Gastroesophageal sphincter (tissue), 4 donors: ENCODE measurements at places on chromosomes 16 and 17. TPM values are rescaled to one million over a fixed set of nuclear protein-coding genes. Genes with fewer than 3 reads are reported as not detected.

DNA sequence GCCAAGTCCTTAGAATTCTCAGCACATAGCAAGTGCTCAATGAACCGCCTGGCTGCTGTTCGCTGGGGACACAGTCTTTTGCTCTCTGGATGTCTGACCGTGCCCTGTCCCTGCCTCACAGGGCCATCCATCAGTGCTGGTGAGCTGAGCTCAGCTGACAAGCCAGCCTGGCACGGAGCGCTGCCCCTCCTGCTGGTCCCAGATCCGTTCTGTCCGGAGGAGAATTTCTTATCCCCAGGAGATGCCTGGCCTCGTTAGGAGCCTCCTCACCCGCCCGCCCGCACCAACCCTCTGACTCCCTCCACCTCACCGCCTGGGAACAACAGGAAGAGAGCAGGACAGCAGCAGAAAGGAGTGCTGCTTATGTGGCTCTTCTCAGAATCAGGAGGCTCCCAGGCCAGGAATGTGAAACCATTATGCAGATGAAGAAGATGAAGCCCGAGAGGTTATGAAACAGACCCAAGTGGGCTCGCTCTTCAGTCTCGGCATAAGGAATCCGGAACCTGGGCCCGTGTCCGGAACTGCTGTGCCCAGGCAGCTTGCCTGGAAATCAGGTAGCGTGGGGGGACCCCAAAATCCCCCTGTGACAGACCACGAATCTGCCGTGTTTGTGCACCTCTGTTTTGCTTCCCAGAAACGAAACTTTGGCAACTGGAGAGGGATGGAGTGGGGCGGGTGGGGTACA lies 28.8 kb upstream of the RMI2 start:
- ATAC-seq, result no peak

DNA sequence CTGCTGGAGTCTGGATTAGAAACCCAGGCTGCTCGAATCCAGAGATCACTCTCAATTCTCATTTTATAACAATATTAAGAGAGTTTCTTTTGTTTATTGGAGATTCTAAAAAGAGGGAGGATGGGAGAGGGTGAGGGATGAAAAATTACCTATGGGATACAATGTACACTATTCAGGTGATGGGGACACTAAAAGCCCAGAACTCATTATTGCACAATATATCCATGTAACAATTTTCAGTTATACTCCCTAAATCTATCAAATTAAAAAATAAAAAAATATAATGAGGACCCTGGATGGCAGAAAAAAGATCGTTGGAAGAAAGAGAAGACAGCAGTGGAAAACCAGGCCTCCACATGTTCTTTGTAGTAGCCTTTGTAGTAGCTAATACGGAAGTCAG lies 100.8 kb downstream of the CNTNAP4 start:
- ATAC-seq, result no peak

DNA sequence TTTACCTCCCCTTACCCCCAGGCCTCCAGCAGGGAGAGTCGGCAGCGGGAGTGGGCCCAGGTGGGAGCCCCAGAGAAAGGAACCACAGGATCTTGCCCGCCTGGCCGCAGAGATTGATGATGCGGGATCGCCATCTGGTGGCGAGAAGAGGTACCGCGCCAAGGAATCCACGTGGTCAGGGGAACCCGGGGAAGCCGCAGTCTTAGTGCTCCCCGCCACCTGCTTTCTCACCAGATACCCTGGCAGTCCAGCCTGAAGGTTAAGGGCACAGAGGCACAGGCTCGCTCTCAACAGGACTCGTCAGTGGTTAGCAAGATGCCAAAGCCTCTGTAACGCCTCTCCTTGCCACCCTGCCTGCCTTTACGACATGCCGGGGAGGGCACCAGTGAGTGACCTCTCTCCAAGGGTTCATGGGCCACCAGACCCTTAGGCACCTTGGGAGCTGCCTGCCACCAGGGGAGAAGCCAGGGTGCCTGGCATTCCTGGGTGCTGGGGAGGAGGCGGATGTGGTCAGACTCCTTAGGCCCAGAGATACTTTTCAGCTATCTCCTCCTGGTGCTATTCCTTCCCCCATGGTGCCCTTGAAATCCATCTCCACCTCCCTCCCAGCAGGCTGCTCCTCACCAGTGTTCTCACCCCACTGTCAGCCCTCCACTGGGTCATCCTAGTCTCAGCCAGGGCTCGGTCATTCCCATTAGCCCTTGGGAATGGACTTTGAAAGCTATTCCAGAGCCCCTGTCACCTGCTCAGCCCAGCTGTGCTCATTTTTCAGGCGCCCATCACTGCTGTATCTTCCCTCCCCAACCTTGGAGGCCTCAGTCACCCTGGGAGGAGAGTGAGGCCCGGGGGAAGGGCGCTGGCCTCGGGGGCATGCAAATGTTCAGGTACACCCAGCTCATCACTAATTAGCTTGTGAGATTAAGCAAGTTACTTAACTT lies 5.5 kb upstream of the RHBDF2 start:
- peak; percentile 61 for ATAC-seq

GRCh38 chr17:63517825-63518534 lies 5.2 kb upstream of the KCNH6 start:
- ATAC-seq, result no peak

- ATAC-seq, result no peak
These were observed 46.9 kb downstream of the TEKT5 start for GRCh38 chr16:10647721-10648296.

SLFN14 gene
- not detected for total RNA-seq

TMEM114 gene
- total RNA-seq, result not detected
